ENCODE measurements at places on chromosomes 6 and 20.

DNA sequence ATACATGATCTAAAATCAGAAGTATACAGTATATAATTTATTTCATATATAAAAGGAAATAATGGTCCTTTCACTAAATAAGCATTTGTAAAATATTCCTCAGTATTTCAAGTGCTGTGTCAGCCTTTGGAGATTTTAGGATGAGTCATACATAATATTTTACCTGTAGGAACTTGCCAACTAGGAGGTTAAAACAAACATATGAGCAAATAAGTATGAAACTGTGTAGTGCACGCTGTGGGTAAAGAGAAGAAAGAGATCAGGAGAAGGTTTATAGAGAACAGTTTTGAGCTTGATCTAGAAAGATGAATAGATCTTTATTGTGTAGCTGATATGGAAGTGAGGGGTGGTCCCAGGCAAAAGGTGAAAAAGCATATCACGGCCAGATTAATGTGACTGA is 169.9 kb upstream of the RNF217 start:
- DNase-seq, result no peak

- no peak for DNase-seq
Observed at GRCh38 chr20:3924304-3925112, 35.3 kb downstream of the PANK2 start.

DNA sequence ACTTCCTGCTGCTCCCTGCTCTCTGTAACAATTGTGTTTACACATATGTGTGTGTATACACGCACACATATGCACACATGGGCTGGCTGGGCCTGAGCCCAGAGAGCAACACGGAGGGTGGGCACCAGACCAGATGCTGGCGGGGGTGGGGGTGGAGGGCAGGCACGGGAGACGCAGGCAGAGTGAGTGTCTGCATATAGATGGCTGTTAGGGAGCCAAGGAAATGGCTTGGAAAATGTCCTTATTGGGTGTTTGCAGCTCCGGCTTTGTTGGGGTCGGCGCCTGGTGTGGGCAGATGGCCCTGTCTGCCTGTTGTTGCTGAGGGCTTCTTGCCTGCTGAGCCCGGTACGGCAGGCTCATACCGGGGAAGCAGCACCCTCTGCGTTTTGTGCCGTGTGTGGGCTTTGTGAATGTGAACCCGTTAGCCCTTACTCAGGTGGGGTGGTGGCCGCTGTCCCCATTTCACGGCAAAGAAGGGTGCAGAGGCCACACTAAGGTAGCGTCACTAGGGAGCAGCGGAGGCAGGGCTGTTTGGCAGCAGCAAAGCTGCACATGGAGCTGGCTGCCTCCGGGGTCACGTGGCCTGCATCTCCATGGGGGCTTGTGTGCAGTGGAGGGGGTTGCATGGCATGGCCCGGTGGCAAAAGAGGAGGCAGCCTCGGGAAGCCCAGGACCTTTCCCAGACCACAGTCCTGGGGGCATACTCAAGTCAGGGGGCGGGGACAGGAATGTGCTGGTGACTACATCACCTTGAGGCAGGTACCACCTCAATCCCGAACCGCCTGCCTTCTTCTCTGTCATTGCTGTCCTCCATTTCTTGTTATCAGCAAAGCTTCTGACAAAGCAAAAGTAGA is 47.4 kb upstream of the SRF start:
- no peak for DNase-seq

DNA sequence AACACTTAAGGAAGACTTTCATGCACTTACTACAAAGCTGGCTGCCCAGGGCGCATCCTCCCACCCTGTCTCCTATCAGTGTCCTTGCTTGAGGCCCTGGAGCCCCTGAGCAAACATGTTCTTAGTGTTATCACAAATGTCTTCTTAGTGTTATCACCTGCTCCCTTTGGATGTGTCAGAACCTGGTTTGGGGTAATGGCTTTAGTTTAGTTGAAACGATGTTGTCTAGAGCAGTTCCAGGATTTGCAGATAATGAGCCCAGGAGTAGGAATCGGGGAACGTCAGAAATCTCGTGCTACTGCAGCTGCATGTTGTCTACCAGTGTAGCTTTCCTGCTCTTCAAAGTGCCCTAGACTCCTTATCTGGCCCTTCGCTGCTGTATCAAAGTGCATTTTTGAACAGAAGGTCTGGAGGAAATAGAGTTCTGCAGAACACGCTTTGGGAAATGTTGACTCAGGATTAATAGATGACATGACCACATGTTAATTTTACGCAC is 69.6 kb downstream of the PHACTR2 start:
- DNase-seq, result no peak

DNA sequence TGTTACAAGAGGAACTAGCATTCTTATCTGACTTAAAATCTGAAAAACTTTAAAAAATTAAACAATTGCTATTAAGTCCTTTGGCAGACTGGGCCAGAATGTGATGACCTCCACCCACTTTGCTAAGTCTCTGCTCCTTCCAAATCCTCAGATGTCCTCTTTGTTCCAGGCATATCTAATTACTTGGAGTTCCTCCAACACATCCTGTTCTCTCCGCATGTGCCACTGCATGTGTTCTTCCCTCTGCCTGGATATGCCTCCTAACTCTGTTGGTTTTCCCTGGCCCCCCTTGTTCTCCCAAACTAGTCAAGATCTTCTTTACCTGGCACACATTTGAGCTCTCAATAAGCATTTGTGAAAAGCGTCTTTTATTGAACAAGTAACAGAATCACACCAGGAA is 23.1 kb downstream of the ELOVL2 start:
- DNase-seq, result no peak

All from stimulated activated CD4-positive, alpha-beta T cell treated with anti-CD3 and anti-CD28 coated beads, Interleukin-12 subunit alpha, Interleukin-12 subunit beta, amount 100 ng/mL, for 4 hours (primary cell).